CD8-positive, alpha-beta memory T cell (primary cell): ENCODE measurements at places on chromosomes 4 and X. TPM values are rescaled to one million over a fixed set of nuclear protein-coding genes. Genes with fewer than 3 reads are reported as not detected.

The CTAG2 gene
- 47.3 TPM for total RNA-seq

The TGIF2LX gene
- total RNA-seq: not detected

The SLC7A11 gene
- total RNA-seq: 0.77 TPM

The ACSL4 gene
- 72.4 TPM for total RNA-seq

The VCX2 gene
- not detected for total RNA-seq

The TLR6 gene
- total RNA-seq: 1.2 TPM

The RAB41 gene
- not detected for total RNA-seq

The REELD1 gene
- 0.46 TPM for total RNA-seq

The TASL gene
- total RNA-seq: 1.5 TPM

The ARAF gene
- 85.0 TPM for total RNA-seq

The CYLC1 gene
- not detected for total RNA-seq

The ATP7A gene
- 5.8 TPM for total RNA-seq

The CPZ gene
- total RNA-seq: not detected

The LRIT3 gene
- total RNA-seq: 0.24 TPM
